ENCODE measurements at places on chromosomes 1 and 21. TPM values are rescaled to one million over a fixed set of nuclear protein-coding genes. Genes with fewer than 3 reads are reported as not detected.

CNR2 gene
- 45.6 TPM for total RNA-seq

FAM163A gene
- not detected for total RNA-seq

GRCh38 chr1:115112496-115113375 is 23.4 kb upstream of the TSPAN2 start:
- no peaks in the 10 kb centered on the region for H3K27me3 ChIP-seq
- no peak overlapping the region for H3K4me3 ChIP-seq
- no peaks in the 10 kb centered on the region for H3K4me1 ChIP-seq
- no peaks in the 10 kb centered on the region for H3K36me3 ChIP-seq
- peak; percentile 62 for DNase-seq
- H3K27ac ChIP-seq: no peak overlapping the region

HES3 gene
- total RNA-seq: not detected

- H3K4me1 ChIP-seq: no peaks in the 10 kb centered on the region
- H3K27ac ChIP-seq: no peak overlapping the region
- no peak overlapping the region for H3K4me3 ChIP-seq
- H3K36me3 ChIP-seq: no peaks in the 10 kb centered on the region
- DNase-seq: no peak
Observed at GRCh38 chr21:29520171-29520570, 221.4 kb downstream of the BACH1 start.

DNA sequence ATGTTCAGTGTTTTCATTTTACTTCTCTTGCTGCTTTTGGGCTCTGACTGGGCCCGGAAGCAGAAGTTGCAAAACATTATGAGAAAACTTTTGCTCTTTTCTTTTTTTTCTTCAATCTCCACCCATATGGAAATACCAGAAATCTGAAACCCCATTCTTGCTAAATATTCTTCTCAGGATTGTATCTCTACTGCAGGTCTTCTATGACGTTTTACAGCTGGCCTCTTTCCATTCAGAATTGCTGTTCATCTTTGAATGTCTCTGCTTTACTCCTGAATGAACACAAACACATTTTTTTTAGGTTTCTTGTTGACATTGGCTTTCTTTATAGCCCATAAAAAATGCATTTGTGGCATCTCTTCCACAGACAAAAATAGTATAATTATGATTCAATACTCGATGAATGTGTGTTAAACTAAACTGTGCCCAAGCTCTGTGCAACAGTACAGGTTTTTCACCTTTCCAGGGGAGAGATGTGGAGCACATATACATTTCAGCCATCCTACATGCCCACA is 18.8 kb downstream of the PTPRC start:
- peak overlapping the region; percentile 47 for H3K27ac ChIP-seq
- peaks cover 84% of the 10 kb centered on the region for H3K4me1 ChIP-seq
- peak; percentile 63 for DNase-seq

GRCh38 chr1:11052839-11053757 is 6.1 kb upstream of the MASP2 start:
- H3K36me3 ChIP-seq: peaks cover 6% of the 10 kb centered on the region
- DNase-seq: no peak
- no peak overlapping the region for H3K27ac ChIP-seq
- H3K4me3 ChIP-seq: no peak overlapping the region
- H3K27me3 ChIP-seq: no peaks in the 10 kb centered on the region

GRCh38 chr1:204545202-204545601 is 29.0 kb downstream of the MDM4 start:
- DNase-seq: no peak
- H3K4me3 ChIP-seq: no peak overlapping the region
- peaks cover 6% of the 10 kb centered on the region for H3K4me1 ChIP-seq
- peaks cover 47% of the 10 kb centered on the region for H3K36me3 ChIP-seq
- no peaks in the 10 kb centered on the region for H3K27me3 ChIP-seq

GRCh38 chr21:34882719-34883131 is 166.4 kb downstream of the RUNX1 start:
- no peak overlapping the region for H3K4me3 ChIP-seq
- peak; percentile 73 for DNase-seq
- no peak overlapping the region for H3K27ac ChIP-seq
- peaks cover 53% of the 10 kb centered on the region for H3K4me1 ChIP-seq
- H3K27me3 ChIP-seq: no peaks in the 10 kb centered on the region
- H3K36me3 ChIP-seq: peaks cover 6% of the 10 kb centered on the region

DNA sequence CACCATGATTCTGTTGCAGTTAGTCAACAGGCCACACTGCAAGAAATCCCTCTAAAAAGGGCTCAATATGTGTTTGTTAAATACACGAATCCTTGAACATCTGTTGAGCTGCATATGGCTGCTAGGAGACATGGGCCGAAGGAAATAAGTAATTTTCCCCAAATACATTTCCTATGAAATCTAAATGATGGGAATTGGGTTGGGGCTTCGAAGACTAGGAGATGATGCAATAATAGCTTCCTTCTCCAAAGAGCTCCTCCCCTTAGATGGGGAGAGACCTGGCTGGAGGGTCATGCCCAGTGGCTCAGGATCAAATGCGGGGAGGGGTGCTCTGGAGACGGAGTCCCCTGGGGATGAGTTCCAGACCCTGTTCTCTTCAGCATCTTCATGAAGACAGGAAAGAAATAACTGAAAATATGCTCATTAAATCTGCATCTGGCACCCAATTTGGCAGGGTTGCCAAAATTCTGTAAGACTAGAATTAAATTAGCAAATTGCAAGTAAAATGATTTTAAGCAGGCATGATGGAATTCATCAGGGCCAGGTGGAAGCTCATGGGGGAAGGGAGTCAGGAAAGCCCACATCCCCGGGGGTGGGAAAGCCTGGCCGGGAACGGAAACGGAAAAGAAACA is 165.0 kb upstream of the EDN2 start:
- no peaks in the 10 kb centered on the region for H3K36me3 ChIP-seq
- peaks cover 35% of the 10 kb centered on the region for H3K4me1 ChIP-seq
- no peak for DNase-seq
- H3K4me3 ChIP-seq: no peak overlapping the region
- H3K27ac ChIP-seq: no peak overlapping the region

PDZK1IP1 gene
- not detected for total RNA-seq

SHISA4 gene
- total RNA-seq: not detected

DNA sequence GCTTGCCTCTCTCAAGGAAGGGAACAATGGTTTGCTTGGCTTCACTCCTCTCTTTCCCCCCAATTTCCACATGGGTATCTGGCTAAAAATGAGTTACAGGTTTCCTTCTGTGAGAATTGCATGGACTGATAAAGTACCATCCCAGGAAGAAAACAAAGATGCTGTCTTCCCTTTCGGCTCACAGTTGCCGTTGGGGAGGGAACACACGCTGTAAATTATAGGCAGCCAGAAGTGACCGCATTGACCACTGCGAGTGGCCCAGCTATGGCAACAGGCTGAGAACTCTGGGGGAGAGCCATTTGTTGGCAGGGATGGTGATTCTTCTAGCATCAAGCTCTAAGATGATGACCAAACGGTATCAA is 2.9 kb downstream of the RUNX1 start:
- peak overlapping the region; percentile 78 for H3K27ac ChIP-seq
- peak overlapping the region; percentile 64 for H3K4me3 ChIP-seq
- H3K36me3 ChIP-seq: peaks cover 22% of the 10 kb centered on the region

DNA sequence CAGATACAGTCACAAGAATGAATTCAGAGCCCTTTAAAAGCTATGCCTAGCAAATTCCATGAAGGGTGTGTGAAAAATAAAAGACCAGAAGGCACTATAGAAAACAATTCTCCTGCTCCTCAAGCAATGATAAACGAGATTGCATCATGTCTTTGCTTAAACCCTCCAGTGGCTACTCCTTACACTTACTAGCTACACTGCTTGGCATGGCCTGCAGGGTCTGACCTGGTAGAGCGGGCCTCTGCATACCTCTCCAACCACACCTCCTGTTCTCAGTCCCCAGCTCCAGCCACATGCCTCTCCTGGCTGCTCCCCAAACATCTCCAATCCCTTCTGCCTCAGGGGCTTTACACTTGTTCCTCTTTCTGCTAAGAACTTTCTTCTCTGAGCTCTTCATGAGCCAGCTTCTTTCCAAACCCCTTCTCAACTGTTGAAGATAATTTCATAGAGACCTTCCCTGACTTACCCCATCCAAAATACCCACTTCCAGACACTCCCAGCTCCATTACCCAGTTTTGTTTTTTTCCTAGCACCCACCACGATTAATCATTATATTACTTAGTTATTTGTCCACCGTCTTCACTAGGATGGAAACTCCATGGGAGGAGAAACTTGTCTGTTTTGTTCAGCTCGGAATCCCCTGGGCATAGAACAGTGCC is 11.2 kb upstream of the CREG1 start:
- no peaks in the 10 kb centered on the region for H3K36me3 ChIP-seq
- H3K4me3 ChIP-seq: no peak overlapping the region
- peaks cover 10% of the 10 kb centered on the region for H3K4me1 ChIP-seq
- no peak overlapping the region for H3K27ac ChIP-seq

GRCh38 chr21:29145852-29146453 is 15.5 kb downstream of the MAP3K7CL start:
- H3K4me1 ChIP-seq: no peaks in the 10 kb centered on the region
- H3K4me3 ChIP-seq: no peak overlapping the region
- no peak for DNase-seq
- no peak overlapping the region for H3K27ac ChIP-seq

DNA sequence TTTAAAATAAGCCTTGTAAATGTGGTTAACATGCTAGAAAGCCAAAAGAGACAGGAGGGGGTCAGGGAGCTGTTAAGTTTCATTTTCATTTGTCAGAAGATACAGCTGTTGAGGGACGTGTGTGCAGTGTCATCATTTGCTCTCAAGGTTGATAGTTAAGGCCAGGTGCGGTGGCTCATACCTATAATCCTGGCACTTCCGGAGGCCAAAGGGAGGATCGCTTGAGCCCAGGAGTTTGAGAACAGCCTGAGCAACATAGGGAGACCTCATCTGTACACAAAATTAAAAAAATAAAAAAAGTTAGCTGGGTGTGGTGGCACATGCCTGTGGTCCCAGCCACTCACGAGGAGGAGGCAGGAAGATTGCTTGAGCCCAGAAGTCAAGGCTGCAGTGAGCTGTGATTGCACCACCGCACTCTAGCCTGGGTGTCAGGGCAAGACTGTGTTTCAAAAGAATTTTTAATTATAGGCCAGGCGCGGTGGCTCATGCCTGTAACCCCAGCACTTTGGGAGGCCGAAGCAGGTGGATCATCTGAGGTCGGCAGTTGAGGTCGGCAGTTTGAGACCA is 22.7 kb downstream of the ZBTB8OS start:
- H3K27me3 ChIP-seq: no peaks in the 10 kb centered on the region
- DNase-seq: peak; percentile 38
- peaks cover 16% of the 10 kb centered on the region for H3K4me1 ChIP-seq
- H3K36me3 ChIP-seq: peaks cover 4% of the 10 kb centered on the region

DNA sequence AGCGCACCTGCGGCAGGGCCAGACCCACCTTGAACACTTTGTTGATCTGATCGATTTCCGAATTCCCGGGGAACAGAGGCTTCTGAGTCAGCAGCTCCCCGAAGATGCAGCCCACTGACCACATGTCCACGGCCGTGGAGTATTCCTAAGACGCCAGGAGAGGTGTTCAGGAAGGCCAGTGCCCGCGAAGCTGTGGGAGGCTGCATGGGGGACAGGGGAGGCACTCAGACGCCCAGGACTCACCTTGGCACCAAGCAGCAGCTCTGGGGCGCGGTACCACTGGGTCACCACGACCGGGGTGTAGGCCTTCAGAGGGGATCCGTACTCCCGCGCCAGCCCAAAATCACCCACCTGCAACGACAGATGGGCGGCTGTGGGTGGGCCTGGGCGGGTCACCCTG is 11.2 kb upstream of the SLC35E2B start:
- H3K4me1 ChIP-seq: no peaks in the 10 kb centered on the region
- no peak overlapping the region for H3K4me3 ChIP-seq
- H3K36me3 ChIP-seq: no peaks in the 10 kb centered on the region

C1orf115 gene
- total RNA-seq: 21.4 TPM

GRCh38 chr1:84732520-84732919 is 42.3 kb upstream of the SSX2IP start:
- H3K27ac ChIP-seq: no peak overlapping the region
- peaks cover 6% of the 10 kb centered on the region for H3K27me3 ChIP-seq
- no peak for DNase-seq
